Activated naive CD8-positive, alpha-beta T cell treated with anti-CD3 and anti-CD28 coated beads for 36 hours (primary cell): ENCODE measurements at places on chromosomes 16 and 17.

- H3K27me3 ChIP-seq, result peaks cover 50% of the 10 kb centered on the region
- no peaks in the 10 kb centered on the region for H3K36me3 ChIP-seq
- no peak overlapping the region for H3K27ac ChIP-seq
Observed at GRCh38 chr17:34894964-34895363, 66.3 kb downstream of the CCT6B start.

GRCh38 chr17:75130632-75131277 is 787 bp downstream of the NT5C start:
- DNase-seq, result peak; percentile 69
- peak overlapping the region; percentile 91 for H3K27ac ChIP-seq
- peaks cover 19% of the 10 kb centered on the region for H3K4me1 ChIP-seq
- H3K4me3 ChIP-seq, result peak overlapping the region; percentile 87
- H3K27me3 ChIP-seq, result no peaks in the 10 kb centered on the region

DNA sequence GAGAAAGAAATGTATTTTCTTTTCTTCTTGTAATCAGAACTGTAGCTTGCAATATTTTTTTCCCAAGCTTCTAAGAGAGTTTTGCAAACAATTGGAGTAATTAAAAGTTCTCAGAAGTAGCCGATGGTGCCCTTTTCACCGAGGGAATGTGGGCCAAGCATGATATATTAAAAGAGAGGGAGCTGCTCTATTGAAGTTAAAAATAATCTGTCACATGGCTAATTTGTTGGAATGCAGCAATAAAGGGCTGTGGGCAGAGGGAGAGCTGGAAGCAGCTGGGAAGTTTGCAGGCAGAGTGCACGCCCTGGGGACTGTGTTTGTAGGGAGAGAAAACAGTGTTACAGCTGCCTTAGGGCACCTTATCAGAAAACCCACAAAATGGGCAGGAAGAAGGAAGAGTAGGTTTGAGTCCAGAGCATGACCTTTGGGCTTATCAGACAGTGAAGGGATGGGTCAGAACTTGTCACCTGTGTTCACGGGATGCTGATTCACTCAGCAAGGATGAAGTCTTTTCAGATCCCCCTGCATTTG is 18.5 kb upstream of the TERF2 start:
- no peak for DNase-seq
- no peak overlapping the region for H3K27ac ChIP-seq
- no peak overlapping the region for H3K4me3 ChIP-seq
- no peaks in the 10 kb centered on the region for H3K36me3 ChIP-seq
- H3K4me1 ChIP-seq, result peaks cover 16% of the 10 kb centered on the region

- H3K36me3 ChIP-seq, result peaks cover 38% of the 10 kb centered on the region
- H3K4me3 ChIP-seq, result peak overlapping the region; percentile 58
- peak overlapping the region; percentile 95 for H3K27ac ChIP-seq
- peak; percentile 63 for DNase-seq
- H3K27me3 ChIP-seq, result no peaks in the 10 kb centered on the region
Observed at GRCh38 chr16:15672514-15673167, 22.6 kb downstream of the NDE1 start.

DNA sequence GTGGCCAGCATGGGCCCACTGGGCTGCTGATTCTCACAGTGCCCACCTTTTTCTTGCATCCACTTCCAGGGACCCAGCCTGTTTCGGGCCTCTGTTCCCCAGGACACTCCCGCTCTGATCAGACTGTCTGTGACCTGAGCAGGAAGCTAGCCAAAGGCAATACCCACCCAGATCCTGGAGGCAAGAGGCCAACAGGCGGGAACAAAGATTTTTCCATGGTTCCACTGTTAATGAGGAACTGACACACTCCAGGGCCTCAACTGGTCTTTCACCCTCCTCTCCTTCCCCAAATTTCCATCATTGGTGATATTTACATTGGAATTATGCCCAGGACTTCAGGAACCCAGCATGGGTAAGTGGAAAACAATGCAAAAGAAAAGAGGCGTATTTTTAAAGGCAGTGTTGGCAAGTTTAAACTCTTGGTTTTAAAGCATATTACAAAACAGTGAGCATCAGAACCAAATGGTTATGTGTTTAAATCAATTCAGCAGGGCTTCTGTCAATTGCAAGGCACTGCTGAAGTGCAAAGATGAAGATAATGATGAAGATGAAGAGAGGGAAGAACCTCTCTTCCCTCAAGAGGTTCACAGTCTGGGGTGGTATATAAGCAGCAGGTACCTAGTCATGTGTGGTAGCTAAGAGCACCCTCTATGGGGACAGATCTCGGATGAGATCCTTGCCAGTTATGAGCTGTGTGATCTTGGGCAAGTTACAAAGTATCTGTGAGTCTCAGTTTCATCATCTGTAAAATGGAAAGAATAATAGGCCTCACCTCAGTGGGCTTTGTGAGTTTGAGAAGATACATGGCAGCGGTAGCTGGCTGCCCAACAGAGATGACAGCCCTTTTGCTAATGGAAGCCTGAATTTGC is 14.4 kb upstream of the ATP2A3 start:
- H3K4me1 ChIP-seq, result no peaks in the 10 kb centered on the region
- no peaks in the 10 kb centered on the region for H3K27me3 ChIP-seq
- no peak overlapping the region for H3K4me3 ChIP-seq
- H3K36me3 ChIP-seq, result no peaks in the 10 kb centered on the region
- no peak overlapping the region for H3K27ac ChIP-seq

DNA sequence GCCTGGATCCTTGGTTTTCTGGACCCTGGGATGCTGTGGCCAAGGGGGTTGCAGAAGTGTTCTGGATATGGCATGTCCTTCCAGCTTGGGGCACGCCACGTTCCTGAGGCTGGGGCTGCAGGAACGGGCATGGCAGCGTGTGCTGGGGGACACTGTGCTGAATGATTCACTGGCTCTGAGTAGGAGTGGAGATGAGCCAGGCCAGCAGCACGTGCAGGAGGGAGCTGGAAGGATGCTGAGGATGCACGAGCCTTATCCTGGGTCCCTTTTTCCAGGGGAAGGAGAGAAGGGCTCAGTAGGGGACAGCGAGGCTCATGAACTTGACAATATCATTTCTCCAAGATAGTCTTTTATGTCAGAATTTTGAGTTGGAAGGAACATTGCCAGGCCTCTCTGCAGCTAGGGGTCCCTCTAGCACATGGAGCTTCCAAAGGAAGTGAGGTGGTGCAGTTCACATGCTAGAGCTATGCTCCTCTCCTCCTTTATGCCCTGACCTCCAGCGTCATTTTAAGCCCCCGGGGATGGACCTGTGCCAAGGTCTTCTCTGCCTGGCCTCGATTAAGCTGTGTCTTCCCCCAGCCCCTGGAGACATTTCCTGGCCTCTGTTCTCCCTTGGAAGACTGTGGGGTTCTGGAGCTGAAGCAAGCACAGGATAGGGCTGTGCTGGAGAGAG is 125.9 kb downstream of the OR1D5 start:
- no peaks in the 10 kb centered on the region for H3K36me3 ChIP-seq
- DNase-seq, result no peak
- H3K27me3 ChIP-seq, result peaks cover 5% of the 10 kb centered on the region

DNA sequence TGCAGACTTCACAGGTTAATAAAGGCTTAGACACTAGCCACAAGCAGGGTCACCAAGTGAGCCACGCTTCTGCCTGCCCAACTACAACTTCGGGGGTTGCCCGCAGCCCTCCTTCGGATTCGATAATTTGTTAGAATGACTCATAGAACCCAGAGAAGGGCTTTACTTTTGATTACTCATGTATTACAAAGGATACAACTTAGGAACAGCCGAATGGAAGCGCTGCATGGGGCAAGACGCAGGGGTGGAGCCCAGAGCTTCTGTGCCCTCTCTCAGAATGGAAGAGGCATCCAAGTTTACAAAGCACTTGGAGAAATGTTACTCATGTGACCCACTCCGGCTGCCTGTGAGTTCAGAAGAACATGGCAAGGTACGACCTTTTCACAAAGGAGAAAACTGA is 7.5 kb upstream of the CDH5 start:
- no peak for DNase-seq
- H3K4me3 ChIP-seq, result no peak overlapping the region
- no peaks in the 10 kb centered on the region for H3K36me3 ChIP-seq
- no peak overlapping the region for H3K27ac ChIP-seq

GRCh38 chr17:4057731-4058130 is 85.1 kb downstream of the ZZEF1 start:
- peaks cover 13% of the 10 kb centered on the region for H3K4me1 ChIP-seq
- H3K27me3 ChIP-seq, result no peaks in the 10 kb centered on the region
- DNase-seq, result no peak
- no peak overlapping the region for H3K4me3 ChIP-seq
- H3K27ac ChIP-seq, result no peak overlapping the region

- no peak overlapping the region for H3K27ac ChIP-seq
- no peak for DNase-seq
- H3K4me1 ChIP-seq, result no peaks in the 10 kb centered on the region
Observed at GRCh38 chr16:55047331-55047730, 116.7 kb downstream of the IRX5 start.

- H3K27ac ChIP-seq, result peak overlapping the region; percentile 96
- peaks cover 47% of the 10 kb centered on the region for H3K36me3 ChIP-seq
- H3K4me3 ChIP-seq, result peak overlapping the region; percentile 98
- no peak for DNase-seq
- no peaks in the 10 kb centered on the region for H3K27me3 ChIP-seq
Observed at GRCh38 chr16:23642246-23642774, 1.0 kb downstream of the DCTN5 start.

- H3K27ac ChIP-seq, result peak overlapping the region; percentile 12
- peaks cover 43% of the 10 kb centered on the region for H3K36me3 ChIP-seq
- no peak overlapping the region for H3K4me3 ChIP-seq
Observed at GRCh38 chr16:68179855-68180254, 56.1 kb downstream of the ESRP2 start.

DNA sequence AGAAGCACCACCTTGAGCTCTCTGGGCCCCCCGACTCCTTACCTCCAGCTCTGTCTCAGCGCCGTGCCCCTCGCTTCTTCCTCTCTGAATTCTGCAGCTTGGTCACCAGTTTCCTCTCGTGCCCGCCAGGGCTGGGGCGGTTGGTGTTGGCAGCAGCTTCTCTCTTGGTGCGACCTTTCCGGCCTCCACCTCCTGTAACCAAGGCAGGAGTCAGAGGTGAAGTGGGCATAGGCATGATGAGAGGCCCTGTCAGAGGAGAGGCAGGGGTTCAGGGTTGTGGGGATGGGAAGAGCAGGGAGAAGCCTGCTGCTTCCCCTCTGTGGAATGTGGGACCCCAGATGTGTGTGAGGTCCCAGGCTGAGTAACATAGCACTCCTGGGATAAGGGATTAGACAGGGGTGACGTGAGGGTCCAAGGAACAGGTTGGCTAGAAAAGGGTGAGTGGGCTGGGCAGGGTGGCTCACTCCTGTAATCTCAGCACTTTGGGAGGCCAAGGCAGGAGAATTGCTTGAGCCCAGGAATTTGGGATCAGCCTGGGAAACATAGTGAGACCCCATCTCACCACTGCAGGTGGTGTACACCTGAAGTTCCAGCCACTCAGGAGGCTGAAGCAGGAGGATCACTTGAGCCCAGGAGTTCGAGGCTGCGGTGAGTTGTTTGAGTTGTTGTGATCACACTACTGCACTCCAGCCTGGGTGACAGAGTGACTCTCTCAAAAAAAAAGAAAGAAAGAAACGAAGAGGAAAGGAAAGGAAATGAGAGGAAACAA is 626 bp downstream of the NUPR1 start:
- peaks cover 19% of the 10 kb centered on the region for H3K4me1 ChIP-seq
- H3K27ac ChIP-seq, result no peak overlapping the region
- no peaks in the 10 kb centered on the region for H3K36me3 ChIP-seq
- H3K27me3 ChIP-seq, result no peaks in the 10 kb centered on the region

GRCh38 chr17:38554430-38555350 is 51.1 kb downstream of the SRCIN1 start:
- peaks cover 11% of the 10 kb centered on the region for H3K4me1 ChIP-seq
- H3K36me3 ChIP-seq, result no peaks in the 10 kb centered on the region
- no peak for DNase-seq
- H3K4me3 ChIP-seq, result no peak overlapping the region

- H3K4me1 ChIP-seq, result peaks cover 7% of the 10 kb centered on the region
- H3K4me3 ChIP-seq, result no peak overlapping the region
- H3K36me3 ChIP-seq, result peaks cover 4% of the 10 kb centered on the region
- H3K27me3 ChIP-seq, result no peaks in the 10 kb centered on the region
Observed at GRCh38 chr16:31084584-31085302, 4.0 kb downstream of the PRSS53 start.

- no peaks in the 10 kb centered on the region for H3K27me3 ChIP-seq
- H3K4me3 ChIP-seq, result no peak overlapping the region
- no peaks in the 10 kb centered on the region for H3K4me1 ChIP-seq
- DNase-seq, result no peak
- H3K27ac ChIP-seq, result no peak overlapping the region
Observed at GRCh38 chr17:321386-321941, 31.1 kb downstream of the RPH3AL start.

- H3K27me3 ChIP-seq, result no peaks in the 10 kb centered on the region
- H3K36me3 ChIP-seq, result no peaks in the 10 kb centered on the region
- no peak overlapping the region for H3K4me3 ChIP-seq
- H3K27ac ChIP-seq, result no peak overlapping the region
- no peaks in the 10 kb centered on the region for H3K4me1 ChIP-seq
Observed at GRCh38 chr16:1182950-1183907, 30.3 kb downstream of the CACNA1H start.

- H3K4me1 ChIP-seq, result peaks cover 15% of the 10 kb centered on the region
- peak; percentile 4 for DNase-seq
- peaks cover 23% of the 10 kb centered on the region for H3K27me3 ChIP-seq
- peak overlapping the region; percentile 87 for H3K4me3 ChIP-seq
Observed at GRCh38 chr16:15435216-15435864, 952 bp downstream of the BMERB1 start.

DNA sequence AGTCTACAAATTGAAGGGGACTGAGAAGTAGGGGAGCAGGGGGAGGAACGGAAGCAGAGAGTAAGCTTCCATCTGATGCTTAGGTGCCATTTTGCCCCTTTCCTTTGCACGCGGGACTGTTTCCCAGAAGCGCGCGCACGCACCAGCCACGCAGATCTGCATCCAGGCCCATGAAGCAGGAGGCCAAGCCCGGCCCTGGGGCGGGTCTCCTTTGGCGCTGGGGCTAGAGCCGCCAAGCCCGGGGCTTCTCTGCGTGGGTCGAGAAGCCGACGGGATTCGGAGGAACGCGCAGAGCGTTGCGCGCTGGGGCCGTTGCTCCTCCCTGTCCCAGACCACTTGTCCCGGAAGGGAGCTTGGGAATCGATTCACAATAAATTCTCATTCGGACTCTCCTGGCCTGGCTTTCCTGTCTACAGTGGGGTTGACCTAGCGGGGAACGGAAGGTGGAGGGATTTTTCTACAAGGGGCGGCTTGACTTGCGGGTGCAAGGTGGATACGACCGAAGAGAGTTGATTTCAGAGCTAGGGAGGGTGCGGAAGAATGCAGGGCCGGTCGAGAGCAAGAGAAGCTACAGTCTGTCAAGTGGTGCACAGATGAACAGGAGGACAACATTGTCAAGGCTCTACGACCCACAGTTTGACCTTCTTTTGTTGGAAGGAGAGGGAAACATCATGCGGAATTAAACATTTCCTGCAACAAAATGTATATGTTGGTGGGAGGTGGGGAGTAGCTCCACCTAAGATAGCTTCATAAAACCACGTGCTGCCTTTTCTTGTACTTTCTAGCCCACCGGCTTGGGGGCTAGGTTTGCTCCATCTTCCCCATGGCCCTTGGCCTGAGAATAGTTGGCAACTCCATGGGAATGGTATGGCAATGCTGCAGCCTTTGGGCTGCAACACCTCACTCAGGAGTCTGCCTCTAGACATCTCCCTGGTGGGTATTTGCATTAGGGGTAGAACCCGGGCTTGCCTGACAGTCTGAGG is 4.5 kb downstream of the HOXB9 start:
- peaks cover 20% of the 10 kb centered on the region for H3K4me1 ChIP-seq
- H3K36me3 ChIP-seq, result no peaks in the 10 kb centered on the region
- no peak for DNase-seq
- peaks cover 92% of the 10 kb centered on the region for H3K27me3 ChIP-seq
